ENCODE measurements at places on chromosomes 7 and 10.

GRCh38 chr7:24970676-24971075 lies 9.3 kb downstream of the OSBPL3 start:
- no peak for DNase-seq

DNA sequence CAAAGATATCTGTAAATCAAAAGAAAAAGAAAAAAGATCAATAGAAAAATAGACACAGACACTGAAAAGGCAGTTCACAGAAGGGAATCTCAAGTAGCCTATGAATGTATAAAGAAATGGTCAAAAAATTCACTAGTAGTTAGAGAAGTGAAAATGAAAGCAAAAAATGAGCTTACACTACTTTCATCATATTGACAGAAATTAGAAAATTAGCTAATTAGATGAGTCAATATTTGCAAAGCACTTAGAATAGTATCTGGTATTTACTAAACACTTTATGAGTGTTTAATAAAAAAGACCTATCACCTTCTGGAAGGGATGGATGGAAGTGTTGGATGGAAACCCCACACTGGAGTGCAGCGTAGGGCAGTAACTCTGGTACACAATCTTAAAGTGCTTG lies 1.7 kb upstream of the CFAP58 start:
- DNase-seq = no peak

DNA sequence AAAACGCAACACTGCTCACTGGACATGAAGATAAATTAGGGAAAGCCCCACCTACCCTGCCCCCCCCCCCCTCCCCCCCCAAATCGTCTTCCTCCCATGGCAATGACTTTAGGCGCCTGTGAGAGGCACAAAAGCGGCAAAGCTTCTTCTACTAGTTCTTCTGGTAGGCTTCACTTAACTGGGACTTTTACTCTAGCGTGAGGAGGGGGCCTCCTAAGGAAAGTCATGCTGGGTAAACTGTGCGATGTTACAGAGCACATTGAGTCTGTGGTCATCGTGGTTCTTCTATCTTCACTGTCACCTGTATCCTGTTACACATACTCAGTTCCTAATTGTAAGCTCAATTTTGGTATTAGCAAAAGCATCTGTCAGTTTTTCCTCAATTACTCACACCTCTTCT lies 25.1 kb downstream of the HSPB1 start:
- DNase-seq = no peak

GRCh38 chr10:101724446-101724845 lies 29.5 kb upstream of the FBXW4 start:
- DNase-seq = no peak

- DNase-seq = no peak
Measured at GRCh38 chr10:112955582-112956421, 5.8 kb downstream of the TCF7L2 start.

- DNase-seq = no peak
Measured at GRCh38 chr7:83947260-83947659, 247.3 kb downstream of the SEMA3A start.

GRCh38 chr10:95896071-95896850 lies 11.5 kb upstream of the CC2D2B start:
- DNase-seq = no peak

DNA sequence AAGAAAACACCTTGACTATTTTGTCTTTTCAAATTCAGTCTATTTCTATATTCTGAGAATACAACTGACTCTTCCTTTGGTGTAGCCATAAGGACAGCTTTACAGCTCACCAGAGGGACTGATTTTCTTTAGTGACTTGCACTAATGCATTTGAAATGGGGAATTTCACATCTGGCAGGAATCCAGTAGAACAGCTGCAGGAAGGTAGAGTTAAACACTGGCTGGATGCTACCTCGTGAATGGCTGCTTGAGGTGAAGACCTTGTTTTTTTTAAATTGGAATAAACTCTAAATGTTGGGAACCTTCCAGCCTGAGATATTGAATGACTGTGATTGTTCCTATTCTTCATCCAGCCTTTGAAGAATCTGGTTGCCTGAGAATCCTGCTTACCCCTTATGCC lies 139.5 kb upstream of the STK17A start:
- no peak for DNase-seq

DNA sequence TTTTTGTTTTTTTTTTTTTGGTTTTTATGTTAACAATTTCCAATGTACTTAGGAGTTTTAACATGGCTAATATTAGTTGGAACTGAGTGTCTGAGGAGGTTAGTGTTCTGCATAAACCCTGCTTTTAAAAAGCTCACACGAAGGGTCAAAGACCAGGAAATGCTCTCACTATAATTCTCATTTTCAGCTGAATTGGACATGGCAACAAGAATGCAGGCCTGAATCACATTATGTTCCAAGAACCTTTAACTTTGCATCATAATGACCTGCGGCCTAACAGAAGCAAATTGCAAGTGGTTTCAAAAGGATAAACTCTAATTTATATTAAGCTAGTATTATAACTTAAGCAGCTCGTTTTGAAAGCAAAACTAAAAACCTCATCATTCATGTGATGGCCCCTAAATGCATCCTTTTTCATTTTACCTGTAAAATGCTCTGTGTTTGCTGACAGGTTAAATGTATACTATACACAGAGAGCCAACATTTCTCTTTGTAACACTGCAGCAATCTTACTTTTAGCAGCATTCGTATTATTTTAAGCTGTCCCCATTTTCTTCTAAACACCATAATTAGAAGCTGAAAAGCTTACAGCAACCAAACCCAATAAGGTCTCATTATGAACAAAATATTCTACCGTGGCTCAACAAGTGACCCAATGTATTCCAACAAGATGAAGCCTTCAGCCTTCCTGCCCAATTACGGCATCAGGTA lies 242.8 kb upstream of the SP4 start:
- DNase-seq = no peak

DNA sequence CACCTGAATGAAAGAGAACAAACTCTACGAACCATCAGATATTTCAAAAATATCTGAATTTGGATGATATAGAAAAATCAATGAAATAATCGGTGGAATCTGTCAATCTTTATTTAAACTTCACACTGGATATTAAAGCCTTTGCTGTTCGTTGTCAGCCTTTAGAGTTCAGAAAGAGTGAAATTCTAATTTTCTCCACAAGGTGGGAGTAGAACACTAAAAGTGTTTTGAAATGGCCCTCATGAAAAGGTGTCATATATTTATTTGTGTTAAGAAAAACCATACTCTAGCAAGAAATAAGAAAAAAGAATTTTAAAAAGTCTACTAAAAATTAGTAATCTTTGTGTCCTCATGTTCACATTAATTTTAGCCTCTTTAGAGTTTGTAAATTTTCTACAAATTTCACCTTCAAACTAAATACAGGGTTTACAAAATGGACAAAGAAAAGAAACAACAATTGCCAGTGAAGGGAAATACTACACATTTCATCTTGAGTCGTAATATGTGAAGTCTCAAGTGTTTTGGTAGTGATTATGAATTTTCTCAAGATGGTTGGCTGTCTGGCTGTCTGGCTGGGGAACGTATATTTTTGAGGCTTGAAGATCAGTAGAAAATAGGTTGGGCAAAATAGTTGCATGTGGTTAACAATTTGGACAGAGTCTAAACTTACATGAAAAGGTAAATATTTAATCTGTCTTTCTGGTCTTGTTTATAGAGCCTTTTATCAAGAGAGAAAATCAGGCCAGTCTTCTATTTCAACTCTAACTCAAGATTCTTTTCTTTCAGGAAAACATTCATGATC lies 43.7 kb downstream of the DNAJB9 start:
- no peak for DNase-seq

DNA sequence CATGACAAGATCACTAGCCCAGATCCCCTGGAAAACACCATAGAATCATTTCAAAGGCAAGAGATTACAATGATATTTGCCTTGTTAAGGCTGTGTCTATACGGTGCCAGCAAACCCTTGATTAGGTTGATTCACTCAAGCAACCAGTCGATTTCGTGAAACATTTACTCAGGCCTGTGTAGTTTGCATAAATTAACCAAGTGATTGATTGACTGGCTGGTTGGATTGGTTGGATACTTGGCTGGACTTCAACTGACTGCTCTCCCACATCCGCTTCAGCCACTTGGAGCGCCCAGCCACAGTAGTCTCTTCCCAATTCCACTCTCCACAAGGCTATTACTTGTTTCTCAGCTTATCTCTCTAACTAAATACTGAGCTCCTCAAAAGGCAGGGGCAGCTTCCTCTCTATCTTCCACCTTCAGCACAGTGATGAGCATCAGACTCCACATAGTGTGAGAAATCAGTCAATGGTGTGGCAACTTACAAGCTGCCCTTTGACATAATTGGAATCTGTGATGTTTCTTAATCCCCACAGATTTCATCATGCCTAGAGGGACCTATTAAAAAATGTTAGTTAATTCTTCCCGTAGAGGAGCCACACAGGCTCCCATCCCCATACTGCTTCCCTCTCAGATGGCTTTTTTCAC lies 217.4 kb downstream of the GRM8 start:
- DNase-seq = no peak

DNA sequence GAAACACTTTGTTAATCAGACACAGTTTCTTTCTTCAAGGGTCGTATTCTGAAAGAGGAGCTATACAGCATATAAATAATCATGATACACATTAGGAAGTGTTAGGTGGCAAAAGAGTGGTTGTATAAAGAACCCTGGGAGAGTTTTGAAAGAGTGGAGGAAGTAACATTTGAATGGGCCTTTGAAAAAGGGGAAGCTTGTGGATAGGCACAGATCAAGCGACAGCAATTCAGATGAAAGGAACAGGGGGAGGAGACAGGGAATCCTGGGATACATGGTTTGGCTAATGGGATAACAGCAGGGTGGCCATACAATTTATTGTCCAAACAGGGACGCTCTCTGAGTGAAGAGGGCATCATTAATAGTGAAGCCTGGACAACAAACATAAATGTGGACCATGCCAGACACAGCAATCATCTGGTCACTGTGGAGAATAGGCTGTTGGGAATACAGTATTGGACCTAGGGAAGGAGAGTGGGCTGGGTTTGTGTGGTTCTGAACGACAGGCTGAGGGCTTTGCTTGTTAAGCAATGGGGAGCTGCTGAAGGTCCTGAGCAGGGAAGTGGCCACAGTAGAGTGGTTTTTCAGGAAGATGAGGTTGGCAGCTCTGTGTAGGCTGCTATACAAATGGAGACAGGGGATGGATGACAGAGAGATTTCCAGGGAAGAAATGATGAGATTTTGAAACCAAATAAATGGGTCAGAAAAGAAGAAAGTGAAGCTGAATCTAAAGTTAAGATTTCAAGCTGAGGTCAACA lies 75.9 kb downstream of the ICA1 start:
- DNase-seq = no peak

GRCh38 chr10:44834131-44834530 lies 77.0 kb upstream of the TMEM72 start:
- no peak for DNase-seq

DNA sequence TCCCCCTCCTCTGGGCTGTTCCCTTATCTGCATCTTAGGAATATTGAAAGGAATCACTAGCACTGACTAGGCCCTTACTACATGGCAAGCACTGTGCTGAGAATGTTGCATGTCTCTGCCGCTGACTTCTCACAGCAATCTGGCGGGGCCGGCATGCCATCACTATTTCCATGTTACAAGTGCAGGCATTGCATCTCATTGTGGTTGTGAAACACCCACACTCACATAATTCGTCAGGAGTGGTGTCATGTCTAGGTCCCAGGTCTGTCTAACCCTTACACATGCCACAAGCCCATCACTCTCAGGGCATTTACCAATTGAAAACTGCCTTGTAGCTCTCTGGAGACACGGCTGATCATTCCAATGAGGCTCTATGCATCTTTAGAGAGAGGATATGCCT lies 8.5 kb upstream of the IL2RA start:
- DNase-seq = no peak

GRCh38 chr10:122144199-122144598 lies 126.9 kb upstream of the BTBD16 start:
- no peak for DNase-seq

GRCh38 chr7:101985903-101986734 lies 168.7 kb downstream of the CUX1 start:
- DNase-seq = no peak

DNA sequence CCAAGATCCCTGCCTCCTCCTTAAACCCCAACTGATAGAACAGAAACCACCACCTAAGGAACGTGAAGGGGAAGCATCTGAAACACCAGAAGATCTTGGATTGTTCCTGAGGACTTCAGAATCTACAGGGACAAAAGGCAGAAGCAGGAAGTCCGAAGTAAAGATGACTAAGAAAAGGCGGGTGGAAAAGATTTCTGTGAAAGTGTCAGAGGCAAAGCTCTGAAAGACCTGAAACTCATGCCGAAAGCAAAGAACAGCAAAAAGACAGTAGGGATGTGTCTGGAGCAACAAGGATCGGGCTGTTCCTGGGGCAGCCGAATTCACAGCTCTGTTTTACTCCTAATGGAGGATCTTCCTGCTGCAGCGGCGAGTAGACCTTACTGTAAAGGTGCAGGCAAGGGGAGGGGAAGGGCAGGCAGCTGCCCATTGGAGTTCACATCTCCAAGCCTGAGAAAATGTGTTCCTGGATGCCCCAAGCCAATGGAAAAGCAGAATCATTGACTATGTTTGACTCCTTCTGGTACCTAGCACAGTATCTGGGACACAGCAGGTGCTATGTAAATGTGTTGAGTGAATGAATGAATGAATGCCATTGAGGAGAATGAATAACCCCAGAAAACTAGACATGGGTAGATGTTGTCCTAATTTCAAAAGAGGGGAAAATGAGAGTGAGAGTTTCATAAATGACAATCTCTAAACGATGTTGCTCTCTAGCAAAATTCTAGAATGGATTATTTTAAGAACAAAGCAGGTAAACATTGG lies 40.4 kb downstream of the PDIA4 start:
- no peak for DNase-seq

DNA sequence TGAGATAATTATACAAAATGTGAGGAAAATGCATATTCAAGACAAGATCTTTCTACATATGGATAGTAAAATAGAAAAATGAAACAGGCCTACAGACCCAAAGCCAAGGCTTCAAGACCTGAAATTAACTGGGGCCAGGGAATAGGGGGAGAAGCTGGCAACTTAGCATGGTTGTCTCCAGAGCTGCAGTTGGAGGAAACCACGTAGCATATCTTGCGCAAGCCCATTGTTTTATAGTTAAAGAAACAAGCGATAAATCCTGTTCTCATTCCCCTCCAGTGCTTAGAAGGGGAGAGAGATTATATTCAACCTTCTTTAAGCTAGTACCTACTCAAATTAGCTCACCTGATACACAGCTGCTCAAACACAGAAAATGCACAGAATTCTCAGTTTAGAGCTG lies 197.1 kb downstream of the SORCS1 start:
- DNase-seq = no peak

GRCh38 chr10:5036511-5036910 lies 32.9 kb upstream of the AKR1C2 start:
- no peak for DNase-seq

- no peak for DNase-seq
Measured at GRCh38 chr7:20219446-20220292, 2.5 kb upstream of the MACC1 start.

Measured in stimulated activated CD8-positive, alpha-beta memory T cell treated with anti-CD3 and anti-CD28 coated beads, Interleukin-7, amount 100 ng/mL, for 24 hours (primary cell).